ENCODE measurements at places on chromosomes 11 and 22. TPM values are rescaled to one million over a fixed set of nuclear protein-coding genes. Genes with fewer than 3 reads are reported as not detected.

Gene DEPDC7
- 7.9 TPM for total RNA-seq

Gene FAM227A
- total RNA-seq = 0.50 TPM

Gene ST13
- 177 TPM for total RNA-seq

Gene DDB1
- total RNA-seq = 164 TPM

Gene TMEM135
- total RNA-seq = 23.1 TPM

Gene C1QTNF5
- total RNA-seq = not detected

Gene TSGA10IP
- not detected for total RNA-seq

Gene OR51B4
- total RNA-seq = not detected

Gene RCOR2
- total RNA-seq = 0.55 TPM

Gene FBLN1
- total RNA-seq = 41.5 TPM

Gene ZNF280B
- 1.4 TPM for total RNA-seq

Gene OR9Q2
- total RNA-seq = not detected

Measured in A549 treated with CpdA at 1 μM for 4 hours (cell line).